Kidney capillary endothelial cell (primary cell): ENCODE measurements at places on chromosomes 4 and X.

- DNase-seq, result no peak
Measured at GRCh38 chrX:72532366-72532765, 40.3 kb downstream of the HDAC8 start.

DNA sequence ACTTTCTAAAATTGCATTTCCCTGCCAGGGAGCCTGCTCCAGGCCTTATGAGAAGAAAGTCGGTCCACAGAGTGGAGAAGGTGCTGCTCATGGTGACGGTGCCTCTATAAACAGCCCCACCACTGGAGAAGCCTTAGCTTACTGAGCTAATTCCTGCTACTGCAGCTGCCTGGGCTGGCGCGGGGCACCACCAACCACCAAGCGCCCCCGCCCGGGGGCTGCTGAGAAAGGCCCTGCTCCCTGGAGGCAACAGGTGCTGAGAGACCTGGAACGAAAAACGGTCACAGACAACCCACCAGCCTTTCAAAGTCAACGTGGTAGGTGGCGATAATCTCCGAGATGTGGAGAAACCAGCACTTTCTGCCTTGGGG, 2.9 kb downstream of the HCFC1 start:
- DNase-seq, result no peak

DNA sequence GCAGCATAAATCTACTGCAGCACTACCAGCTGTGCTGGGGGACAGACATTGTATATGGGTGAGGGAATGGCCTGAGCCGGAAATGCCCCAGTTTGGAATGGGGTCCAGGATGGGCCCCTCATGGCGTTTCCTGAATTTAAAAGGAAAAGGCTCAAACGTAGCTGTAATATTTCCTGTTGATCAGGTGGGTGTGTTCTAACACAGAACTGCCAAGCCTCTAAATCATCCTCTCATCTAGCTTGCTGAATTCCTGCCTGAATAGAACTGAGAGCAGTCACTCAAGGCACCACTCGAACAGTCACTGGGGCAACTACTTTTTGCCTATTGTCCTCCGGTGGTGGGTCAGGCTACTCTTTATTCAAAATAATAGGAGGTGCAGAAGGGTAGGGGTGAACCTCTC, 28.7 kb downstream of the ADH6 start:
- no peak for DNase-seq

DNA sequence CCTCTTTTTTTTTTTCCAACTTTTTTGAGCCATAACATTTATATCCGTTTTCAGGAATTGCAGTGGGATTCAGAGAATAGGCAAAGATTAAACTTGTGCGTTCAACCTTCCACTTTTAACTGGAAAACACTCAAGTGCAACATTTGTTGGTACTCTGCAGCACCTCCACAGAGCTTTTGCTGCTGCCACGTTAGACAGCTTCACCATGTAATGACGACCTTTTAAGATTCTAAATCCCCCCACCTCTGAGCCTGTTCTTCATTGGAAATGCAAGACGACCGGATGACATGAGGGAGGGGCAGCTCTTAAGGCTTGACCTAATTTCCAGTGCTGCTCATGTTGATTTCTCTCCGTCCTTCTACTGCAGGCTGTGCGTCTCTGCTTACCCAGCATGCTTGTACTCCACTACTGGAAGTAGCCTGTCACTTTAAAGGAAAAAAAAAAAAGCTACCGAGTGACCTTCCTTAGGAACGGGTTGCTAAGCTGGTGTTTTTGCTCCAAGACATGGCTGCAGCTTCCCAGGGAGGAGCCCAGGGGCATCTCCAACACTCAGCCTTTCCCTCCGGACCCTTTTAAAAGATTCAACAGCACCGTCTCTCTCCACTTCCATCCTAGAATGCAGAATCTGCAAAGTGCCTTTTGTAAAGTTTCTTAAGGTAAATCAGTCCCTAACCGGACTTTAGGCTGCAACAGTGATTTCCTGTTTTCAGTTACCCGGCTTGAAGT, at the start of gene CC2D2A:
CC2D2A (plus strand) TSS at position 481 of the 726 bp plus-strand sequence. CDS start 6,051 bp downstream, outside the sequence.
- DNase-seq, result peak; percentile 43

DNA sequence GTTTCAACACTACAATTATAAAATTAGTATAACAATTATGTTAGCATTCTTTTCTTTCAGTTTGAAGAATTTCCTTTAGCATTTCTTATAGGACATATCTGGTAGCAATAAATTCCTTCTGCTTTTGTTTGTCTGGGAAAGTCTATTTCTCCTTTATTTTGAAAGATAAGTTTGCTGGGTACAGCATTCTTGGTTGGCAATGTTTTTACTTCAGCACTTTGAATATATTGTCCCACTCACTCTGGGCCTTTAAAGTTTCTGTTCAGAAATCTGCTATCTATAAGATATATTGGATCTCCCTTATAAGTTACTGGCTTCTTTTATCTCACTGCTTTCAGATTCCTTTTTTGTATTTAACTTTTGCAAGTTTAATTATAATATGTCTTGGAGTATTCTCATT, 222.1 kb downstream of the PARM1 start:
- no peak for DNase-seq

DNA sequence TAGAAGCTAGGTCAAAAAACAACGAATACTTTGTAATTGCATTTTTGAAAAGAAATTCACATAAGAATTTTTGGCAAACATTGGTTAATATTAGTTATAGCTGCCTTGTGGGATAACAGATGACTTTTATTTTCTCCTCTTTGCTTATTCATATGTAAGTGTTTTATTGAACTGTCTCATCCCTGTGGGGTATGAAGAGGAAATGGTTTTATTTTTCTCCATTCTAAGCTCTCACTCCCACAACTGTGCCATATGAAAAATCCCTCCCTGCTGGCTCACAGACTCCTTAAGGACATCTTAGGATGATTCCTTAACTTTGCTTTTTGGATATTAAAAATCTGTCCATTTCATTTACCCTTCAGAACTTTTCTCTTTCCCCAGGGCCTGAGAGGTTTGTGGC, 300.6 kb downstream of the PPP1R2C start:
- no peak for DNase-seq

GRCh38 chr4:109009909-109010308, 247.1 kb upstream of the ETNPPL start:
- DNase-seq, result no peak

GRCh38 chrX:29666366-29666765, 549.0 kb upstream of the MAGEB2 start:
- no peak for DNase-seq

GRCh38 chr4:188295899-188296298, 156.7 kb downstream of the TRIML1 start:
- DNase-seq, result peak; percentile 33

- DNase-seq, result no peak
Measured at GRCh38 chr4:167218022-167218608, 16.2 kb downstream of the SPOCK3 start.

- no peak for DNase-seq
Measured at GRCh38 chrX:10524578-10524977, 95.8 kb downstream of the MID1 start.

GRCh38 chr4:110371016-110371770, 104.8 kb upstream of the ENPEP start:
- DNase-seq, result no peak

- no peak for DNase-seq
Measured at GRCh38 chr4:83556816-83557215, 20.9 kb downstream of the GPAT3 start.

DNA sequence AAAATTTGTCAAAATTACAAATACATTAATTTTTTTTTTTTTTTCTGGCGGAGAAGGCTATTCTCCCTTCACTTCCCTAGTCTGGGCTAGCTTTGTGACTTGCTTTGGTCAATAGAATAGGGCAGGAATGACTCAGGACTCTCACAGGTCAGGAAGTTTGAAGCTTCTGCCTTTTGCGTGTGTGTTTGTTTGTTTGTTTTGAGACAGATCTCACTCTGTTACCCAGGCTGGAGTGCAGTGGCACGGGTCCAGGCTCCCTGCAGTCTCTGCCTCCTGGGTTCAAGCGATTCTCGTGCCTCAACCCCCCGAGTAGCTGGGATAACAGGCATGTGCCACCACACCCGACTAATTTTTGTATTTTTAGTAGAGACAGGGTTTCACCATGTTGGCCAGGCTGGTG, 55.9 kb upstream of the USP9X start:
- DNase-seq, result no peak

- no peak for DNase-seq
Measured at GRCh38 chr4:110620691-110621327, 2.1 kb downstream of the PITX2 start.

DNA sequence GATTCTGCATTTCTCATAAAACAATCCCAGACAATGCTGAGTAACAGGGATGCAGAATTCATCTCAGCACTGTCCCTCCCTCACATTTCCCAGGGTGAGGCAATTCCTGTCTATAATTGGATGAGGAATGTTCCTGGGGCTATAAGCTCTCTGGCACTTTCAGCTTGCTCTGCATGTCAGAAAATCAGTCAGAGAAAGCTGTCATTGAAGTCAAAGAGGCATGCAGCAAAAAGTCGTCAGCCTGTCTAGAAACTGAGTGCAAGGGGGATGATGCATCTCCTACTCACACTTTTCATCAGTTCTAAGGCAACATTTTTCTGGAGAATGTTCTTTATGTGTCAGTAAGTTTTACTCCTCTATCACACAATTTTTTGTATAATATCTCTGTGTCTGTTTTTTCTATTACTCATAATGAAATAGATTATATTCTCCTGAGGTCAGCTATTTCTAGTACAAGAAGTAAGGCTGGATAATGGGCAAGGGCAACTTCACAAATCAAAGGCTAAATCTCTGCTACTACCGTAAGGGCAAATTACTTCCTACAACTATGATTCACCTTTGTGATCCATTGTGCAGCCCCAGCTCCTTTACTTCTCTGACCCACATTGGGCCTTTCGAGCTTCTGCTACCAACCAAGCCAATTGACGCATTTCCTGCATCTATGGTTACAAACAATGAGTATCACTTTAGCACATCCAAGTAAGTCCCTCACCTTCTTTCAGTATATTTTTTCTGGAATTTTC, 56.0 kb downstream of the TASL start:
- no peak for DNase-seq

- DNase-seq, result no peak
Measured at GRCh38 chr4:168390041-168390440, 71.5 kb upstream of the DDX60 start.
